ENCODE measurements at places on chromosomes 2 and 18. TPM values are rescaled to one million over a fixed set of nuclear protein-coding genes. Genes with fewer than 3 reads are reported as not detected.

The PARD6G gene
- total RNA-seq = 7.6 TPM

The SCTR gene
- total RNA-seq = 0.69 TPM

The COL6A3 gene
- total RNA-seq = 14.1 TPM

The ADGRF3 gene
- not detected for total RNA-seq

The MPP4 gene
- 0.23 TPM for total RNA-seq

The BCL2 gene
- total RNA-seq = 21.2 TPM

The CCL20 gene
- not detected for total RNA-seq

The NT5C1B gene
- not detected for total RNA-seq

The KCNJ3 gene
- total RNA-seq = 15.9 TPM

The GKN2 gene
- total RNA-seq = not detected

The FEV gene
- total RNA-seq = not detected

The SH3RF3 gene
- 6.5 TPM for total RNA-seq

The COLEC12 gene
- total RNA-seq = 16.8 TPM

The RSAD2 gene
- total RNA-seq = 3.2 TPM

The TRAPPC12 gene
- total RNA-seq = 72.7 TPM

The EPB41L3 gene
- 114 TPM for total RNA-seq

The CELF4 gene
- total RNA-seq = 150 TPM

The YES1 gene
- total RNA-seq = 65.3 TPM

The DDX1 gene
- 116 TPM for total RNA-seq

The PTPRN gene
- 66.9 TPM for total RNA-seq

The EVX2 gene
- not detected for total RNA-seq

The MOCOS gene
- total RNA-seq = 0.69 TPM

The KDM3A gene
- 38.5 TPM for total RNA-seq

The CCDC141 gene
- 3.5 TPM for total RNA-seq

The SERPINB3 gene
- total RNA-seq = not detected

The NXPH2 gene
- total RNA-seq = 19.4 TPM

The AQP12B gene
- not detected for total RNA-seq

The RAB6D gene
- total RNA-seq = 3.0 TPM

The FOXI3 gene
- total RNA-seq = not detected

The LHCGR gene
- total RNA-seq = 0.23 TPM

The SDC1 gene
- 17.1 TPM for total RNA-seq

The CXCR4 gene
- 46.8 TPM for total RNA-seq

The GLI2 gene
- 1.2 TPM for total RNA-seq

The QPCT gene
- total RNA-seq = 41.8 TPM

The B3GNT7 gene
- 9.0 TPM for total RNA-seq

The SFT2D3 gene
- total RNA-seq = 7.6 TPM

The MRO gene
- total RNA-seq = 1.6 TPM

The DRC1 gene
- 15.0 TPM for total RNA-seq

The FER1L5 gene
- 0.69 TPM for total RNA-seq

The MC5R gene
- total RNA-seq = 0.69 TPM

The SRD5A2 gene
- 0.23 TPM for total RNA-seq

The MATN3 gene
- total RNA-seq = 5.1 TPM

The DYNAP gene
- total RNA-seq = not detected

The GNLY gene
- not detected for total RNA-seq

The ERFE gene
- 1.2 TPM for total RNA-seq

The GALR1 gene
- total RNA-seq = 7.8 TPM

The RAB6C gene
- total RNA-seq = 2.5 TPM

The DCC gene
- total RNA-seq = 30.4 TPM

The ESPNL gene
- 0.23 TPM for total RNA-seq

The GCKR gene
- total RNA-seq = 0.69 TPM

The CNGA3 gene
- total RNA-seq = 6.0 TPM

The CRYGC gene
- total RNA-seq = not detected

The BOLL gene
- 1.4 TPM for total RNA-seq

The KRTCAP3 gene
- total RNA-seq = 0.46 TPM
